ENCODE measurements at places on chromosomes 6 and 20. TPM values are rescaled to one million over a fixed set of nuclear protein-coding genes. Genes with fewer than 3 reads are reported as not detected.

DNA sequence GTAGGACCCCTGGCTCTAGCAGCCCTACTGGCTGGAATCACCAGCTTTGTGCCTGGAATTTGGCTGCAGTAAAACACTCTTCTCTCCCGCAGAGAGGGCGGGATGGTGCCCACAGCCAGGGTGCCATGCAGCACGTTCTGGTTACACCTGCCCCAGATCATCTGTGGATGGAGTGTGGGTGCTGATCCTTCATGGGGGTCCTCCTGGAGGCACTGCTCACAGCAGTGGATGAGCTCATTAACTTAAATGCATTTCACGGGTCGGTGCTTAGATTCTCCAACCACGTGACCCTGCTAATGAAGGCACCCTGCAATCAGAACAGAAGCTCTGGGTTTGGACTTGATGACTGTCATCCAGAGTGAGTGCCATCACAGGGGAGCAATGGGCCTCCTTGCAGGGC lies 138.6 kb upstream of the AFDN start:
- no peak for DNase-seq

DNA sequence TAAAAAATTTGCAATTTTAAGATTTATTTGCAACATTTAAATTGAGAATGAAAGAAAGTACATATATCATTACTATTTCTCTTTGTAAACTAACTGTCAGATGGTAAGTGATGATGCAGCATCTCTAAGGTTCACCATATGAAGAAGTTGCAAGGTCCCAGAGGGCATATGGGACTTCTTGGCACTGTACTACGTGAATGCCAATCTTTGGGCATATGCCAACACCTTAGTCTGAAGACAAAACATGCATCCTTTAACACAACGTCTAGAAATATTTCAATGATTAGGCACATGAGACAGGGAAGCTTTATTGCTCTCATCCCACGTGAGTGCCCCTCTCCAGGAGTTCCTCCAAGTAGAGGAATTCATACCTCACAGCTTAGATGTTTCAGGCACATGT lies 66.8 kb downstream of the CDK19 start:
- no peak for DNase-seq

DNA sequence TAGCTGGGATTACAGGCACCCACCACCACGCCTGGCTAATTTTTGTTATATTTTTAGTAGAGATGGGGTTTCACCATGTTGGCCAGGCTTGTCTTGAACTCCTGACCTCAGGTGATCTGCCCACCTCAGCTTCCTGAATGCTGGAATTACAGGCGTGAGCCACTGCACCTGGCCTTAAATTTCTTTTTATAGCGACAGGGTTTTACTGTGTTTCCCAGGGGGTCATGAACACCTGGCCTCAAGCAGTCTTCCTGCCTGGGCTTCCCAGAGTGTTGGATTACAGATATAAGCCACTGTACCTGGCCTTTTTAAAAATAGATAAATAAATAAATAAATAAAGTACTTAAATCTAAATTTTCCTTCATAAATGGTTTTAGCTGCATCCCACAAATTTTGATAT lies 57.5 kb downstream of the LIN28B start:
- DNase-seq: no peak

DNA sequence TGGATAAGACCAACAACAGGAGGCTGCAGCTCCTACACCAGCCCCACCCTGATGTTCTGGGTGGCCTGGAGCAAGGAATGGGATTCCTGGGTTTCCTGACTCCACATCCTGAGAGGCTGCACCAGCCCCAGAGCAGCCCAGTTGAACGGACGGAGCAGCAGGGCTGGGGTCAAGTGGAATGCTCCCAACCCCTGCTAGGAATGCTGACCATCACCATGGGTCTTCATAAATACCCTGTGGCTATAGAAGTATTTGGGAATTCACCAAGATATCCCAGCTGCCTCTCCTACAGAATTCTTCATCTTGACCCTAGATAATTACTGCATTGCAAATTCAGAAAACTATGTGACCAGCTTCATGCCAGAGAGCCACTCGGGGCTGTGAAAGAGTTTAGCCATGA lies 180.3 kb downstream of the THBS2 start:
- no peak for DNase-seq

DNA sequence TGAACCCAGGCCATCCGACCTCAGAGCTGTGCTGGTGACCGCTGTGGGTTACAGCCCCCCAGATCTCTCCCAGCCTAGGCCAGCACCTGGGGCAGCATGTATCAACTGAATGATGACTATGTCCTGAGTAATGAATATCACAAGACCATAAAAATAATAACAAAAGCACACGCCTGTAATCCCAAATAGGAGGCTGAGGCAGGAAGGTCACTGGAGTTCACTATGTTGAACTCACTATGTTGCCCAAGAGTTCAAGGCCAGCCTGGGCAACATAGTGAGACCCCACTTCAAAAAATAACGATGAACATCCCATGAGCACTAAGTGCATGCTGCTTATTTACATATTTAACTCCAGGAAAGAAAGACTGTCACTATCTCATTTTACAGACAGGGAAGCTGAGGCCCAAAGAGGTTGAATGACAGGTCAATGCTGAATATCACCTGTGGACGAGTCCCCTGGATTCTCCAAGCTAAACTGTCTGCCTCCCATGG lies 92.3 kb downstream of the NFATC2 start:
- DNase-seq: no peak

- DNase-seq: no peak
These were observed 228.6 kb downstream of the GMPR start for GRCh38 chr6:16466800-16467553.

DNA sequence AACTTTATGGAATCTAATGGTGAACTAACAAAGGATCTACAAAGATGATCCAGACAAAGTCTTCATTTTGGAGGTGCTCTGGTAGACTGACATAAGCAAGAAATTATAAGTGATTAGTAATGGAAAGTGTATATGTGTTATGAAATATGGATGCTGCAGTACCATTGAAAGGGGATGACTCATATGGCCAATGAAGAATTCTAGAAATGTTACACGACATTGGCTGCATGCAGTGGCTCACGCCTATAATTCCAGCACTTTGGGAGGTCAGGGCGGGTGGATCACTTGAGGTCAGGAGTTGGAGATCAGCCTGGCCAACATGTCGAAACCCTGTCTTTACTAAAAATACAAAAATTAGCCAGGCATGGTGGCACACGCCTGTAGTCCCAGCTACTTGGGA lies 23.5 kb downstream of the CFAP206 start:
- DNase-seq: no peak

DNA sequence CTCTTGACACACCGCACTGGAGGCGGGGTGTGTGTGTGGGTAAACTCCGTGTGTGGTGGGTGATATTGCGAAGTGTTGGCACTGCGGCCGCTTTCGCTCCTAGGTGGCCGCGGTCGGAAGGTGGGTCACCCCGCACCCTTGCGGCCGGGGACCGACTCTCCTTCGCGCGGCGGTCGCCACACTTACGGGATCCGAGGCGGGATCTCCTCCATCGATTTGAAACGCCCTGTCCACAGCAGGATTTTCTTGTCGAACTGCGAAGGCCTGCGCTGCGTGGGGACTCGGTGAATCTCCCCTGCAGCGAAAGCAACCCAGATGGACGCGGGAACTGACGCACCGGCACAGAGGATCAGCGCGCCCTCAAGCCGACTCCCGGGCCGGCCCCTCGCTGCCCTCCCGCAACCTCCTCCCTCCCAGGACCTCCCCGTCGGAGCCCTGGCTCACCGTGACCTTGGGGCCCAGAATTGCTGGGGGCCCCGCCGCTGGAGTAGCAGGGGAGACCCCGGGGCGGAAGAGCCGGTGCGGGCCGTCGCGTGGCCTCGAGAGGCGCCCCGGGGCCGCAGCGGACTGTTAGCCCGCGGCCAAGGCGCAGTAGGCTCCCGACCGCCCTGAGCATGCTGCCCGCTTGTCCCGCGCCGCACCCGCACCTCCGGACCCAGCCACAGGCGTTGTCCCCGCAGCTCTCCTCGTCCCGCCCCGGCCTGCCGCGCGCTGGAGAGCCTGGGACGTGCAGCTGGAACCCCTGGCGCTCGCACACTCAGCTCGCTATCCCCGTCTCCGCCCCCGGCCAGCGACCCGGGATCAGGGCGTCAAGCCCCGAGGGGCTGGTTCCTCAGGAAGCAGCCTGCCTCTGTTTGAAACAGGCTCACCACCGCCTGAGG lies at the start of gene FAM162B:
Gene FAM162B, minus strand, starts transcription at position 759 of the 881 bp plus-strand sequence. Its CDS starts 143 bp downstream, at position 616.
- DNase-seq: no peak

GRCh38 chr6:156190270-156190669 lies 586.9 kb upstream of the ARID1B start:
- no peak for DNase-seq

GRCh38 chr20:35155936-35156335 lies 8.8 kb upstream of the EDEM2 start:
- DNase-seq: no peak

- no peak for DNase-seq
These were observed 48.6 kb downstream of the TOMM6 start for GRCh38 chr6:41836022-41836659.

DNA sequence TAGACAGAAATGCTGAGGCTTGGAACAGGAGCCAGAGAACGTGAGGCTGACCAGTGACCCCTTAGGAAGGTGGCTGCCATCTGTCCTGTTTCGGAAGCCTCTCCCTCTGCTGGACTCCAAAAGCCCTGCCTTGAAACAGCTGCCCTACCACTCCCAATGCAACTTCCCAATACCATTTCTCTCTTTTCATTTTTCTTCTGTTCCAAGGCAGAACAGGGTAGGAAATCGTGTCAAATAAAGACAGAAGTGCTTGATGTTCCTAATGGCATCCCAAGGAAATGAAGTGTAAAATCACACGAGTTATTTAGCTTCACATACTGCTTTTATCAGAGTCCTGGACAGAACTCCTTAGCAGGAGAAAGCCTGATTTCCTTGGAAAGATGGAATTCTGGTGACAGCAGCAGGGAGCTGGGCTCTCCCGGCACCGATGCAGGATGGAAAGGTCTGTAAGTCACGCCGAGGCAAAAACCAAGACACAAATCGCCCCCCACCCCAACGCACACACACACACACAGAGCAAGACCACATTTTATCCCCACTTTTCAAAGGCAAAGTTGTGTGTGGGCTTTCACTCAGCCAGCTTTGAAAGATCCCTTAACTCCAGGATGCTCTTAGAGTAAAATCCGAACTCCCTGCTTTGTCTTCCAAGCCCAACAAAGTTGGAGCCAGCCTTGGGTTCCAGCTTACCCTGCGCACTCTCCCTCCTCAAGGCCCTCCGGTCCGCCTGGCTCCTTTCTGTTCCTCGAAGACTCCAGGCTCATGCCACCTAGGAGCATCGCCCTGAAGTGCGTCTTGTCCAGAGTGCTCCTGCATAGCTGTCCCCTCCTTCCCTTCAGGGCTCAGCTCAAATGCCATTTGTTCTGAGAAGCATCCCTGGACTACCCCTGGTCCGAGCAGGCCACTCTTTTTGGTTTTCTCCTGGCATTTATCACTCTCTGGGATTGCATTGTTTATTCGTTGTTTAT lies 11.6 kb upstream of the STX16 start:
- peak; percentile 59 for DNase-seq

DNA sequence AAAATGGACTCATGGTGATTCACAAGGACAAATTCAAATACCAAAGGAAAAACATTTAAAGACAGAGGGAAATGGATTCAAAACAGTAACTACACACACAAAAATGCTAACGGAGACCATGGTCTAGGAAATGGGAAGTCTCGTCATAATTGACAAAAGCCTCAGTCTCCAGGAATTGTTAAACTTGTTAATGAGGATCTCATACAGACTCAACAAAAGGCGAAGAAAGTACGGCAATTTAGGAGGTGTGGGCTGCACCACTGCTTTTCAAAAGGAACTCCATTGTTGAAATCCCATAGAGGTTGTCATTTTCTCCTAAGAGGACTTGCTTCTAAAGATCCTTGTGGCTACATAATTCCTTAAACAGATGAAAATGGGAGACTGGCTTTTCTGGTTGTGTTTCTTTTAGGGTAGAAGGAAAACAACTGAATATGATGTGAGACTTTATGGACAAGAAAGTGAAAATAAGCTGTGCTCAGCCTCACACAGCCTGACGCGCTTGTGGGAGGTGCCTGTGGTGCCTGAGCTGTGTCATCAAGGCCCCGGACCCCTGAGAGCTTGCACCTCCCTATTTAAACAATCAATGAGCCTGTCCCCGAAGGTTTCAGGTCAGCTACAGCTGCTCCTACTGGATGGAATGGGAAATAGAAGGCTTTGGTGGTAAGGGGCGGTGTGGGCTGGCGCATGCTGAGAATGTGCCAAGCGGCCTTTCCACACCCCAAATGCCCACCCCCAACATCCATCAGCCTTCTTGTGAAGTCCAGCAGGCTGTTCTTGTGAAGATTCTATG lies 2.5 kb upstream of the CLDN20 start:
- no peak for DNase-seq

DNA sequence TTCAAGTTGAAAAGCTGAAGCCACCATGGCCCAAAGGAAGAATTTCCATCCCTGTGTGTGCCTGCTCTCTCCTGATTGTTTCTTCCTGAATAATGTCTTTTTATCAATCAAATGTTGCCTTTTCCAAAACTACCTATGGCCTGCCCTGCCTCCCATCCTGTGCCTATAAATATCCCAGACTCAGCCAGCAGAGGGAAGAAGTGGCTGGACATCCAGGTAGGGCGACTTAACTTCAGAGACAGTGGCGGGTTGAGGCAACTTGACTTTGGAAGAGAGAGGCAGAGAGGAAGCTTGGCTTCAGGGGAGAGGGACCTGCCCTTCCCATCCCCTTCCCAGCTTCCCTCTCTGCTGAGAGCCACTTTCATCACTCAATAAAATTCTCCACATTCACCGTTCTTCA lies 133.0 kb downstream of the LCA5 start:
- no peak for DNase-seq

DNA sequence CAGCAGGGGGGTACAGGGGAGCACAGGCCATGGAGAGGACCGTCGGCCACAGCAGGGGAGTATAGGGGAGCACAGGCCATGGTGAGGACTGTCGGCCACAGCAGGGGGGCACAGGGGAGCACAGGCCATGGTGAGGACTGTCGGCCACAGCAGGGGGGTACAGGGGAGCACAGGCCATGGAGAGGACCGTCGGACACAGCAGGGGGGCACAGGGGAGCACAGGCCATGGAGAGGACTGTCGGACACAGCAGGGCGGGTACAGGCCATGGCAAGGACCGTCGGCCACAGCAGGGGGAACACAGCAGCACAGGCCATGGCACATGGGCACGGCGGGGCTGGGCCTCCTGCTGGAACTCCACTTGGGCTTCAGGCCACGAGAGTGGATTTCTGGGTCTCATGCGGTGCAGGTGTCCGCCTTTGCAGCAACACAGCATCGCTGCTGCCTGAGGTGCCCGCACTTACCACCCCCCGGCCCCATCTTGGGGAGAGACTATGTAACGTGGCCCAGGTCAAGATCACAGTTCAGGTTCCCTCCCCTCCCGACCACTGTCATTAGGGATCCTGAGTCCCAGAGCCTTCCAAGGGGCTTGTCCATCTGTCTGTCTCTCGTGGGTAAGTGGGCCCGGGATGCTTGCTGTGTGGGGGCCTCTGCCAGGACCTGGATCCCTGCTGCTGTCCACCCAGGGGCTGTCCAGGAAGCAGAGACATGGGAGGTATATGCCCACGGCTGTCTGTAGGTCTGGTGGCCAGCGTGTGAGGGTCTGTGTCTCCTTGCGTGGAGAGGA lies 2.5 kb downstream of the NPBWR2 start:
- DNase-seq: peak; percentile 87

Gene XKR7
- not detected for total RNA-seq

Gene ZMYND8
- 23.1 TPM for total RNA-seq

Gene FAM209B
- 0.51 TPM for total RNA-seq

Gene PRRT1
- 1.0 TPM for total RNA-seq

Gene MAN1A1
- 147 TPM for total RNA-seq
